ENCODE measurements at places on chromosomes 5 and 9.
A peak's percentile ranks its signal among the peaks of the same experiment; 100 is the strongest.

GRCh38 chr5:58794875-58795274 lies 212.0 kb downstream of the RAB3C start:
- no peak for DNase-seq

GRCh38 chr9:68819065-68819464 lies 114.0 kb downstream of the PIP5K1B start:
- DNase-seq = peak; percentile 40

- no peak for DNase-seq
Observed at GRCh38 chr9:124306098-124306735, 48.5 kb downstream of the NEK6 start.

DNA sequence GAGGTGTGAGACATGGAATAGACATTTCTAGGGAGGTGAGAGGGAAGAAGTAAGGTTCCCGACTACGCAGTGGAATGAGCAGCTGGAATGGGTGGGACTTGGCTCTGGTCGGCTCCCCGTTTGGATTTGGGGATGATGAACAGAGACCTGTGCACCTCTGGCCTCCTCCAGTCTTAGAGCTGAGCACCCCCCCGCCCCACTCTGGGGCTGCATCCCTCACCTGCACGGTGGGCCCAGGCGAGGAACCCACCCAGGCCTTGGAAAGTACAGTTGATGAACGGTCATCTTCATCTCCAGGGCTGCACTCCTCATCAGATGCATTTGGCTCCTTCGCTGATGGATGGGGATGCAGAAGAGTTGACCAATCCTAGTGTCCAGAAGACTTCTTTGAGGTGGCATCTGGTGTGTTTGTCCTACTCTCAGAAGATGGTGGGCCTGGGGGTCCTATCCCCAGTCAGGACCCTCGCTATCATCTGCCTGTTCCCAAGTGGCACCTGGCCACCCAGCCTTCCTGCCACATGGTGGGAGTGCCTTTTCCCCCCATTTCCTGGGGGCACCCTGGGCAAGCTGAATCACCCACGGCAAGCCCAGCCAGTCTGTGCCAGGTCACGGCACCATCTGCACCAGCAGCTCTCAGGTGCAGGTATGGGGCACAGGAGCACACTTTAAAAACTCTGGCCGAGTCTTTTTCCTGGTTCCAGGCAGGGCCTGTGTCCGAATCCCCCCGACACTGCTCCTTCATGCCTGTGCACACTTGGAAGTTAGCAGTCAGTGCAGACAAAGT lies 70.5 kb downstream of the GTF3C4 start:
- DNase-seq = no peak

GRCh38 chr9:88991066-88992034 lies at the start of gene S1PR3:
Gene S1PR3 (plus strand): TSS chr9:88991468. CDS start chr9:89001201, 9,733 bp downstream.
- DNase-seq = no peak

DNA sequence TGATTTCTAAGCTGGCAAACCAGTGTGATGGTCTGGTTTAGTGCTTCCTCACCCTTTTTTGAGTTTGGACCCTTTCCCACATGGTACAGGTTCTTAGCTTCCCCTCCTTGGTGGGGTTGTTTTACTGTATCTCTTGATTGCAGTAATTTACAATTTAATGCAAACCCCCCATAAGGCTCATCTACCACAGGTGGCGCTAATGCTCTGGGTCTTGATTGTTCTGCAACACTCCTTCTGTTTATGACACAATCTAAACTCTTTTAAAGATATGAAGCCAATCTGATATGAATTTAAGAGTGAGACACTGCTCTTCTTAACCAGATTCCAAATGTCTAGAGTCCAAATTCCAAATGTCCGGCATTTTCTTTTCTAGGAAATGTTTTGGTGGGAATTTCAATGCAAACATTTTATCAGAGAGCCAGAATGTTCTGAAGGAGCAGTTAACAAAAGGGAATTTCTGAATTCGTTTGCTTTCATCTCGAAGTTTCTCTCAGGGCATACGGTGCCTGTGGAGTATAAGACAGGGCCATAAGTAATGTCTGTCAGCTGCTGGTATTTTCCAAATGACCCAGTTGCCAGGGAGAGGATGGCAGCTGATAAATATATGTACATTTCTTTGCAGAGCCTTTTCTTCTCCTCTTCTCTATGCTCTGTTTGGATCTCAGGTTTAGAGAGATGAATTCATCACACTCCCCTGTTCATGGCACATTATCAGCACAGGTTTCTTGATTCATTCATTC lies 246.8 kb downstream of the ARHGAP26 start:
- peak; percentile 82 for DNase-seq

- no peak for DNase-seq
Observed at GRCh38 chr5:31783731-31784130, 144.8 kb downstream of the PDZD2 start.

GRCh38 chr5:68334553-68334886 lies 119.0 kb downstream of the PIK3R1 start:
- no peak for DNase-seq

DNA sequence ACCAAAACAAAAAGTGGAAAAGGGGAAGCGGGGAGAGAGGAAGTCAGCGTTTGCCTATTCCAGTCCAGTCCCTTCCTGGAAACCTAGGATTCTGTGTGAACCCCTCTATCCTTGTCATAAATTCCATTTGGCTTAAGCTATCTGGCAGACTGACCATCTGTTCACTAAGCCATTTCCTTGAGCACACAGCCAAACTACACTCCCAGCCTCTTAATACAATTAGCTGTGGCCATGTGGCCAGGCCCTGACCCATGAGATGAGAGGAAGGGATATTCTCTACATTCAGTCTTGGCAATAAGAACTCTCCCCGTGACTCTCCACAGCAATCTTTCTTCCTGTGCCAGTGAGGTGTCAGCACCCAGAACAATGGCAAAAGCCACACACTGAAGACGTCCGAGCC lies 424.8 kb downstream of the TLE1 start:
- DNase-seq = no peak

DNA sequence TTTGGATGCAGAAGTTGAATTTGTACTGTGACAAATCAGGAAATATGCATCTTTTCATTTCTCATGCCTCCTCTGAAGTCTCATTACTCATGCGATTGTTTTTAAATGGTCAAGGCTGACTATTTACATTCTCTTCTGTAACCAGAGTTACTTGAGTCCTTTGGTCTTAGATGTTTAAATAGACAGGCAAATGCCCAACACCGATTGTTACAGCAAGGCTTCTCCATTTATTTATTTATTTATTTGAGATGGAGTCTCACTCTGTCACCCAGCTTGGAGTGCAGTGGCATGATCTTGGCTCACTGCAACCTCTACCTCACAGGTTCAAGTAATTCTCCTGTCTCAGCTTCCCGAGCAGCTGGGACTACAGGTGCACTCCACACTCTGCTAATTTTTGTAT lies 72.7 kb upstream of the SLC28A3 start:
- DNase-seq = no peak

DNA sequence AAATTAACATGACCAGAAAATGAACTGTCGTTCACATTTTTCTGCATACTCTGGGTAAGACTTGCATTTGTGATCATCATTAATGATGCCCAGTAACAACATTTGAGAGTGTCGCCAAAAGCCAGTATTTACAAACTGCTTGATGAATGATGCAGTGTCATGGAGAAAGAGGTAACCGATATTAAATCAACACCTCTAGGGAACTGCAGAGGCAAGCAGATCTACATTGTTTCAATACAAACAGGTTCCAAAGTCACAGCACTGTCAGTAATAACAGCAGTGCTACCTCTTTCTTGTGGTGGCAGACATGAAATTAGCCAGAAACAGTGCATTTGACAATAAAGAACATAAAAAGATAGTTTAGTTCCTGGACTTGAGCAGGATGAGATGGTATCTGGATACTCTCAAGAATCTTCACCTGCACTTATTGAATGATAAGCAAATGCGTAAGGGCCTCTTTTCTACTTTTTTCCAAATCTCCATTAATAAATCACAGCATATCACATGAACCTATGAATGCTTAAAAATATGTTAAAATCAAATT lies 456.6 kb downstream of the ARHGEF28 start:
- no peak for DNase-seq

GRCh38 chr5:9188131-9188530 lies 357.7 kb downstream of the SEMA5A start:
- DNase-seq = no peak

GRCh38 chr5:22728610-22729009 lies 124.5 kb downstream of the CDH12 start:
- no peak for DNase-seq

DNA sequence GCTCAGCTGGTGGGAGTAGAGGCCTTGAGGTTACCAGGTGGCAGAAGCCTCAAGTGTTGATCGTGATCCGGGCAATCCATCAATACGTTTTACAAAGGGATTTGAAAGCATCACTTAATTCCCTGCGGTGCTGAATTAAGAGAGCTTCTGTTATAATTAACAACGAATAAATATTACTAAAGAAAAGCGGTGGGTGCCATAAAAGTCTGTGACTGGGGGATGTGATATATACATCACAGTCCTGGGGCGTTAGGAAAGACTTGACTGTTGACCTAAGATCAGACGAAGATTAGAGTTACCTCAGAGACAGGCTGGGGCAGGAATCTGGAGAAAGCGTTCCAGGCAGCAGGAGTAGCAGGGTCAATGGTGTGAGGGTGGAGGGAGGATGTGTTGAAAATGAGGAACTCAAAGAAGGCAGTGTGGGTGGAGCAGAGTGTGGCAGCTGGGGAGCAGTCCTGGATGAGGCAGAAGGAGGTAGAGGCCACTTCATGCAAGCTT lies 6.7 kb upstream of the C5orf63 start:
- DNase-seq = peak; percentile 47

- no peak for DNase-seq
Observed at GRCh38 chr5:165101709-165102108, 1596.3 kb downstream of the MAT2B start.

DNA sequence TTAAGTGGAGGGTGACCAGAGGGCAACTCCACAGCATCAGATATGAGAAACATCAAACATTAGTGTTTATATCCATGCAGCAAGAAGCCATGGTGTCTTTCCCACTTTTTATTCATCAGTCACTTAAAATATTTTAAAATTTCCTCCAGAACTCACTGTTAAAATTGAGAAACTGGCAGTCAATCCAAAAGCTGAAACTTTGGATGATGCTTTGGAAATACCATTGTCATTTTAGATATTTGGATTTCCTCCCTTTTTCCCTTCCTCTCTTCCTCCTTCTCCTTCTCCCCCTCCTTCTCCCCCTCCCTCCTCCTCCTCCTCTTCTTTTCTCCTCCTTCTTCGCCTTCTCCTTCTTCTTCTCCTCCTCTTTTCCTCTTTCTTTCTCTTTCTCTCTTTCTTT lies 33.1 kb upstream of the NTRK2 start:
- no peak for DNase-seq

GRCh38 chr5:84585218-84585617 lies 200.5 kb upstream of the EDIL3 start:
- DNase-seq = no peak

- DNase-seq = no peak
Observed at GRCh38 chr5:53971131-53971530, 339.2 kb downstream of the ARL15 start.

GRCh38 chr5:123174916-123175481 lies 86.0 kb downstream of the PRDM6 start:
- no peak for DNase-seq

- peak; percentile 29 for DNase-seq
Observed at GRCh38 chr5:82314964-82315758, 37.0 kb upstream of the RPS23 start.

GRCh38 chr5:96932026-96932425 lies 3.9 kb upstream of the LNPEP start:
- no peak for DNase-seq

- DNase-seq = no peak
Observed at GRCh38 chr5:83145882-83146331, 68.6 kb downstream of the XRCC4 start.

GRCh38 chr5:105688227-105688792 lies 1982.4 kb downstream of the EFNA5 start:
- no peak for DNase-seq

DNA sequence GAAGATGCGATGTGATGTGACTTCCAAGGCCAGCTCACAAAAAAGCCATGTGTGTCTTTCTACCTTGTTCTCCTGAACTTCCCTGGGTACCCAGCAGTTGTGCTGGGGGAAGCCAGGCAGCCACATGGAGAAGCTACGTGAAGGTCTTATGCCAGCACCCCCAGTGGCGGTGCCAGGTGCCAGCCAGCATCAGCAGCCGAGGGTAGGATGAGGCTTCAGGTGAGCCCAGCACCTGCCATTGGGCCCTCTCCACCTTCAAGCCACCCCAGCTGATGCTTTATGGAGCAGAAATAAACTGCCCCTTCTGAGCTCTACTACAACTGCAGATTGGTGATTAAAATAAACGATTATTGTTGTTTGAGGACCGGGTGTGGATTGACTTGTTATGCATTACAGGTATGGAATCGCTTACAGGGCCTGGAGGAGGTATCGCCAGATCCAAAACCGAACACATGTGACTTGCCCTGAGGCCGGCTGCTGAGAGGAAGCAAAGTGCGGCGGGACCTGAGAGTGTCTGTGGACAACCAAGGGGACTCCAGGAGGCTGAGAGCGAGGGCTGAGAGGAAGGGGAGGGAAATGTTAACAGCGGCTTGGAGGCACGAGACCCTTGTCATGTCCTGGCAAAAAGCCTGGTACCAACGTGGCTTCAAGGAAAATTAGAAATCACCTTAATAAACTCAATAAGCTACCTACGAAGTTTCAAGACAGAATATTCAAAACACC lies 36.0 kb upstream of the OLFM1 start:
- no peak for DNase-seq

DNA sequence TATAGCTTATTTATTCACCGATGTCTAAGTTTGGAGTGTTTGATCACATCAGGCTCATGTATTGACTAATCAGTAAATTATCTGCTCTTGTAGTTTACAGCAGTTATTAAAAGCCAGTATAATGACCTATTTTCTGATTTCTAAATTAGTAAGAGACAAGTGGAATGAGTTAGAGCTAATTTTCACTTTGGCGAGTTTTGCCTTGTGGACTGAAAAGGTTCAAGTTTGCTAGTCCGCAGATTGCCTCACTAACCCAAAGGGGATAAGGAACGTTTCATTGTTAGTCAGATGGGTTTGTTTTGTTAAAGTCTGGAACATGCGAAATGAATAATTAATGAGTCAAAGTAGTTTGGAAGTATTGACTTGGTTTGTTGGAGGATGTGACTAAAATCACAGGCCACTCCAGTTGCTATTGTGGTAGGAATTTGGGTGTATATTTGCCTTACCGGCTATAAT lies 40.1 kb downstream of the SMARCA2 start:
- DNase-seq = no peak

DNA sequence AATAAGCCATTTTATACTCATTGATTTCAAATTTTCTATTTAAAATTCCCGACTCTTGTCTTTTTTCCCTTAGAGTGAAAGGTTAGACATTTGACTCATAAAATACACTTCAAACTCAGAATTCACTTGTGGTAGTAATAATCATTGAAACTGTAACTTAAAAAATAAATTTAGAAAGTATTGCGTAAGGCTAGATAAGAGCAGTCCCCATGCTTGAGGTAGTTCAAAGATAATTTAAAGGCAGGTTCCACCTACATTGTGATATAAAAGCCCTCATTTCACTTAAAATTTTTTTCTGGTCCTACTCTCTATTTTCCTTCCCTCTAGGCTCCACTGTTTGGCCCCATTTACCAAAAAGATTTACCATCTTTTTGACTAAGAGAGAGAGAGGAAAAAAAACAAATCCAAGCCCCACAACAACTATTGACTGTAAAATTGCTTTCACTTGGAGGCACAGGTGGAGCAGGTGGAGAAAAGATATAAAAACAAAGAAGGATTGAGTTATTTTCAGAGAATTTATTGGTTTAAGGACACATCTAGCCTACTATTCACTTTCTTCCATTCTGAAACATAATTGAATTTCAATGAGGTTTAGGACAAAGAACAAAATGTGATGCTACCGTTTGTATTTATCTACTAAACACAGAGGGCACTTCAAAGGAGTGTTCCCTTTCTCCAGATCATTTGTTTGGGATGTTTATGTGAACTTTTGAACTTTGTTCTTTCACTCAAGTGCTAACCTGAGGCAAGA lies 61.0 kb downstream of the FBXO4 start:
- no peak for DNase-seq

- no peak for DNase-seq
Observed at GRCh38 chr5:139915834-139916233, 120.2 kb downstream of the PSD2 start.

All from hematopoietic multipotent progenitor cell treated with erythropoietin and hydrocortisone succinate and interleukin-3 and kit ligand, for 6 days (in vitro differentiated cells).